Erythroblast (primary cell): ENCODE measurements at places on chromosomes 12 and 14.

GRCh38 chr14:72524295-72524629 lies 369.6 kb downstream of the DPF3 start:
- DNase-seq: no peak

DNA sequence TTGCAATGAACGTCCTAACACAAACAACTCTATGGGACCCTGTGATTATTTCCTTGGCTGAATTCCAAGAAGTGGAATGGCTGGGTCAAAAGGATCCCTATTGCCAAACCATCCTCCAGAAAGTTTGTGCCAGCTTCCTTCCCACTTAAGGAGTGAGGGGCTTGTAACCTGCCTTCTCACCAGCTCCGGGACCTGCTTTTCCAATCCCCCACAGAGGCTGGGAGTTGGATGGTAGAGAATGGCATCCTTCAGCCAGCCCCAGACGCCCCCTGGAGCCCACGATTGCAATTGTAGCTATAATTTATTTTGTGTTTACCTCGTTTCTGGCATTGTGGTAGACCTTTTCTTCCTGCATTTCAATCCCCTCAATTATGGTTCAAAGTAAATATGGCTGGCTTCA lies 9.7 kb upstream of the ZDHHC22 start:
- peak; percentile 7 for DNase-seq

- peak; percentile 93 for DNase-seq
Measured at GRCh38 chr14:103314496-103315277, 19.4 kb upstream of the EIF5 start.

DNA sequence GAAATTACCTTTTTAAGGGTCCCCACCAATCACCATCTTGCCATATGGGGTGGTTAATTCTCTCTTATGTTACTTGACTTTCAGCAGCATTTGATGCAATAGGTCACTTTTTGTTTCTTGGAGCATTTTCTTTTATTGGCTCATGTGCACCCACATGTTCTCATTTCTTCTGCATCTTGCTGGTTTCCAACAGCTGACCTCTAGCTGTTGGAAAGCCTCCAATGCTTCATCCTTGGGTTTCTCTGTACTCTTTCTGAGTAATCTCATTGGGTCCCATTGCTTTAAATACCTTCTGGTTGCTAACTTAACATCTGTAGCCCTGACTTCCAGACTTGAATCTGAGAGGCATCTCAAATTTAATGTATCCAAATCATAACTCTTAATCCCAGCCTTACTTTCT lies 116.8 kb downstream of the CRADD start:
- DNase-seq: no peak

DNA sequence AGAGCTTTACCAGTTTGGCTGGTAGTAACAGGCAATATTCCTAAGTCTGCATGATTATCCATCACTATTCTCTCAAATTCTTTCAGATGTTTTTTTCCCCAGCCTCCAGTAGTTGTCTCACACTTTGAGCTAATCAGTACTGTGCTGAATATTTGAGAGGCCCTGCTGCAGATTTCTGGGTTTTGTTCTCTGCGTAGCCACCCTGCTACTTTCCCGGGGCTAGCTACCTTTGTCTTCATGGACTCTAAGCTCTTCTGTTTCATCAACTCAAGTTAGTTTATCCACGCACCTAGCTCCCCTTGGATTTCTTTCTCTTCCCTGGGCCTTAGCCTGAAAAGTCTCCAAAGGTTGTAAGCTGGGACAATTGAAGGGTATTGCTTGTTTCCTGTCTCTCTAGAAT lies 73.0 kb downstream of the FUT8 start:
- no peak for DNase-seq

GRCh38 chr14:64696355-64696857 lies 7.8 kb upstream of the PLEKHG3 start:
- DNase-seq: no peak

- no peak for DNase-seq
Measured at GRCh38 chr12:112506513-112507166, 87.9 kb downstream of the PTPN11 start.

DNA sequence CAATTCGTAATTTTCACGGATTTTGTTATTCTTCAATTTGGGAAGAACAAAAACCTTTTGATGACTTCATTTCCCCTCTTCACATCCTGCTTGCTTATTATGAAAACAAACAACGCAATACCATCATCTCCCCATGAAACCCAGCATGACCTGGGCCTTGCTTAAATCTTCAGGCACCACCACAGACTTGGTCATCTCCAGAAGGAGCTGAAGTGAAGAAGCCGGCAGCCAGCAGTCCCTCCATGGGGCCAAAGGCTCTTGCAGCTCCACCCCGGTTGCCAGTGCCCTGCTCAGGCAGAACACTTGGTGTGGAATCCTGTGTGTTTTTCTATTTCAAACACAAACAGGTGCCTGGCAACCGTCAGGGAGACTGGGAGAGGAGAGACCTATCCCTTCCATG lies 982.9 kb upstream of the TMEM132C start:
- DNase-seq: no peak

DNA sequence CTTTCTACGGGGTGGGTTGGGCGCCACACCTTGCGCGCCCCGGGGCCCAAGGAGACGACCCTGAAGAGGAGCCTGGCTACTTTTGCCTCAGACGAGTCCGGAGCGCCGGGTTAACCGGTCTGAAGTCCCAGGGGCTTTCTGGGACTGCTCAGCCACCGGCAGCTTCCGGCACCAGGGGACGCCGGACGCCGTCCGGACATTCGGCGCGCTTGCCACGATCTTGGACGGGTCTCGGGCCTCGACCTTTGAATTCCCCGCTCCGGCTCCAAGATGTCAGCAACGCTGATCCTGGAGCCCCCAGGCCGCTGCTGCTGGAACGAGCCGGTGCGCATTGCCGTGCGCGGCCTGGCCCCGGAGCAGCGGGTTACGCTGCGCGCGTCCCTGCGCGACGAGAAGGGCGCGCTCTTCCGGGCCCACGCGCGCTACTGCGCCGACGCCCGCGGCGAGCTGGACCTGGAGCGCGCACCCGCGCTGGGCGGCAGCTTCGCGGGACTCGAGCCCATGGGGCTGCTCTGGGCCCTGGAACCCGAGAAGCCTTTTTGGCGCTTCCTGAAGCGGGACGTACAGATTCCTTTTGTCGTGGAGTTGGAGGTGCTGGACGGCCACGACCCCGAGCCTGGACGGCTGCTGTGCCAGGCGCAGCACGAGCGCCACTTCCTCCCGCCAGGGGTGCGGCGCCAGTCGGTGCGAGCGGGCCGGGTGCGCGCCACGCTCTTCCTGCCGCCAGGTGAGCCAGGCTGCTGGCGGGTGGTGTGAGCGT lies at the start of gene ACOT4:
TSS of gene ACOT4 (plus strand) at position 184 of the 760 bp plus-strand sequence. CDS start at position 271, 87 bp downstream.
- peak; percentile 43 for DNase-seq

DNA sequence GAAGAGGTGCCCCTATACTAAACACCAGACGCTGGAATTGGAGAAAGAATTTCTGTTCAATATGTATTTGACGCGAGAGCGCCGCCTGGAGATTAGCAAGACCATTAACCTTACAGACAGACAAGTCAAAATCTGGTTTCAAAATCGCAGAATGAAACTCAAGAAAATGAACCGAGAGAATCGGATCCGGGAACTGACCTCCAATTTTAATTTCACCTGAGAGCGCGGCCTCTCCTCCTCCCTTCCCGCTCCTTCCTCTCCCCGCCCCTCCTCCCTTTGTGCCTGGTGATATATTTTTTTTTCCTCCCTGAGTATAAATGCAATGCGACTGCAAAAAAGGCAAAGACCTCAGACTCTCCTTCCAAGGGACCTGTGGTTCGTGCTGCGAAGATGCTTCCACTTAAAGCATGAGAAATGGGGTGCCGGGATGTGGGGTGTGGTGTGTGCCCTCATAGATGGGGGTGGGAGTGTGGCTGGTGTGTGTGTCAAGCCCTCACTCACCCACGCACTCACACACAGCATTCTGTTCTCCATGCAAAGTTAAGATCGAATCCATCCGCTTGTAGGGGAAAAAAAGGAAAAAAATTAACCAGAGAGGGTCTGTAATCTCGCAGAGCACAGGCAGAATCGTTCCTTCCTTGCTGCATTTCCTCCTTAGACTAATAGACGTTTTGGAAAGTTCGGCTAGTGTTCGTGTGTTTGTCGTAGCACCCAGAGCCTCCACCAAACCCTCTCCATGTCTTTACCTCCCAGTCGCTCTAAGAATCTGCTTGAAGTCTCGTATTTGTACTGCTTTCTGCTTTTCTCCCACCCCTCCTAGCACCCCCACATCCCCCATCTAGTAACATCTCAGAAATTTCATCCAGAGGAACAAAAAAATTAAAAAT lies 4.5 kb downstream of the HOXC10 start:
- DNase-seq: peak; percentile 29

DNA sequence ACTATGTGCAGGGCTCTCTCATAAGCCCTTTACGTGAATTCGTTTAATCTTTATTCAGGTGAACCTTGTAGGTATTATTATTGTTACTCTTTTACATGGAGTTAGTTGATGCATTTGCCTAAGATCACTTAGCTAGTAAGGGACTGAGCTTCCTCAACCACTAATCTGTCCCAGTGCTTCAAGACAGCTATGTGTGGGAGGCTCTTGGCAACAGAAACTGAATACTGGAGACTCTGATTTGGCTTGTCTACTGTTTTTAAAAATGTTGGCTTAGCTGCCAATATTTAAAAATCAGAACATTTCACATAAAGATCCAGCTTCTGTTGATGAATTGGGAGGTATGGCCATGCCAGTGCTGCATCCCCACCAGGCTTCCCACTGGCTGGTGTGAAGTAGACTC lies 6.8 kb downstream of the KNTC1 start:
- DNase-seq: no peak

DNA sequence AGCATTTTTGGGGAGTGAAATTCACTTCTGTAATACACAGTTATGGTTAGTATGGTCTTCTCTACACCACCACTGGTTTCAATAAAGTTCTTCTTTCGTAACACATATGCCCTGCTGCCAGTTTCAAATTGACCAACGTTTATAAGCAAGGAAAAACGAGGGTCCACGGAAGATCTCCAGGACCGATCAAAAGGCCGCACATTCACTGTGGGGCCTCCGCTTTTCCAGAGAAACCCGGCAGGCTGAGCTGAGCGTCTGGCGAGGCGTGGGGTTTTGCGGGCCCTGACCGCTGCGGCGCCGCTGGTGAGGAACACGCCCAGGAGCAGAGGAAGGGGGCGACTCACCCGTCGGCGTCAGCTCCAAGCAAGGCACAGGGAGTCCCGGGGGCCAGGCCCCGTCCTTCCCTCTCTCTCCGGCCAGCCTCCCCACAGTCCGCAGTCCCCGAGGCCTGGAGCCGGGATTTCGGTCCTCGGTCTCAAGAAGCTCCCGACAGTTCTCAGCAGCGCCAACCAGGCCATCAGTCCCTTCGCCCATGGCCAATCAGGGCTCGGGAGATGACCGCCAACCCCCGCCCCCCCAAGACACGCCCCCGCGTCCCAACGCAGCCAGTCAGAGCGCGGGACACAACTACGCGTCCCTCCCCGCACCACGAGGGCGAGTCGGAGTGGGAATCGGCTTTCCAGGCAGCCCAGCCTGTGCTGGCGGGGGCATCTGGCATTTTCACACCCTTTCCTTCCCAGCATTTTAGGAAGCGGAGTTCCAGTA lies at the start of gene MTERF2:
TSS of gene MTERF2 (minus strand) at position 522 of the 765 bp plus-strand sequence. CDS start 8,432 bp downstream, outside the sequence.
- peak; percentile 92 for DNase-seq

- DNase-seq: no peak
Measured at GRCh38 chr14:56333359-56334292, 215.4 kb downstream of the PELI2 start.

- no peak for DNase-seq
Measured at GRCh38 chr12:122684297-122684813, 18.8 kb downstream of the HCAR2 start.

- no peak for DNase-seq
Measured at GRCh38 chr12:42802785-42803189, 213.2 kb upstream of the PRICKLE1 start.

- peak; percentile 34 for DNase-seq
Measured at GRCh38 chr14:94056579-94057308, 24.3 kb downstream of the DDX24 start.

DNA sequence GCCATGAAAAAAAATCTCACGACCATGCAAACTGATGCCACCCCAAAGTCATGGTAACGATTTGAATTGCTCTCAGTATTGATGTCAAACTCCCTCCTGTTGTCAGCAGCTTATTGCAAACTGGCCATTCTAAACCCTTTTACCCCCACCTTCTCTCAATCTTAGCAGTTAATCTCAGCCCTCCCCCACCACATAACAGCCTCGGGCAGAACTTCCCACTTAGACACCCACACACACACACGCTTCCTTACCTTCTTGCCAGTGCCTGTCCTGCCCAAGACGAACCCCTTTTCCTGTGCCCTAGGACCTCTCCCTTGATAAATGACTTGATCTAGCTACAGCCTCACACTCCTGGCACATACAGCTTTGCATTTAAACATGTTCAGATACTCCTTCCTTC lies 56.6 kb downstream of the GPATCH2L start:
- DNase-seq: no peak

- no peak for DNase-seq
Measured at GRCh38 chr14:95811813-95812212, 64.8 kb upstream of the TUNAR start.

DNA sequence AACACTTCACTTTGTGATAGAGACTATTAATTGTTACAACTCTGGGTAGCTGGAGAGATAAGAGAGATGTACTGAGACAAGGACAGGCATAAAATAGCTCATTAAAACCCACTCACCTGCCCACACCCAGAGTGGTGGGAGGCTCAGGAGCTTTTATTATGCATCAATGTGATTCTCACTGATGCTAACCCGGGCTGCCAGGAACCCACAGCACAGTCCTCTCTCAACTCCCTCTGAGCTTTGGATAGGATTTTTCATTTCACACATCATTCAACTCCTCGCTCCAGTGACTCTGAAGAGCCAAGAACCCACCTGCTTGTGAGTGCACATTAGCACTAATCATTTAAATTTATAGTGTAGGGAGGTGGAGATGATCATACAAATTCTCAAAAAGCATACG lies 827.9 kb downstream of the FLRT2 start:
- no peak for DNase-seq

- no peak for DNase-seq
Measured at GRCh38 chr12:100169345-100169744, 26.7 kb upstream of the BLTP3B start.

DNA sequence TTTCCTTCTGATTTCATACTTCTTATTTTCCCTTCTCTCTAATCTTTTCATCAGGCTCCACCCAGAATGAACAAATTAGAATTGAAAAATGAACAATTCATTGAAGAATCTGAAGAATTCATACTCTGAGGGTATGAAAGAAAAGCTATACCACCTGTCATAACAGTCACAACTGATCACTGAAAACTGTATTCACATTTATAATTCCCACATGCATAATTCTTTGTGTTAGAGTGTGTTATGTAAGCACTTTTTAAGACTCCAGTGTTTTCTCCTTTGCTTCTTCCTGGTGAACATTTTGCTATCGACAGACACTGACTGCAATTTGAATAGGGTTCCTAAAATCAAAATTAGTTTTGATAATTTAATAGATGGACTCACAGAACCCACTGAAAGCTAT lies 271.2 kb downstream of the SLC16A7 start:
- no peak for DNase-seq
